Activated T-cell treated with anti-CD3 and anti-CD28 coated beads, Interleukin-2, amount 50 U/mL, for 72 hours (primary cell): ENCODE measurements at places on chromosomes 4 and X.
A peak's percentile ranks its signal among the peaks of the same experiment; 100 is the strongest.

- DNase-seq = no peak
These were observed 1153.0 kb upstream of the INTU start for GRCh38 chr4:126479709-126480108.

- DNase-seq = no peak
These were observed 563.4 kb upstream of the TENM3 start for GRCh38 chr4:181679754-181680153.

DNA sequence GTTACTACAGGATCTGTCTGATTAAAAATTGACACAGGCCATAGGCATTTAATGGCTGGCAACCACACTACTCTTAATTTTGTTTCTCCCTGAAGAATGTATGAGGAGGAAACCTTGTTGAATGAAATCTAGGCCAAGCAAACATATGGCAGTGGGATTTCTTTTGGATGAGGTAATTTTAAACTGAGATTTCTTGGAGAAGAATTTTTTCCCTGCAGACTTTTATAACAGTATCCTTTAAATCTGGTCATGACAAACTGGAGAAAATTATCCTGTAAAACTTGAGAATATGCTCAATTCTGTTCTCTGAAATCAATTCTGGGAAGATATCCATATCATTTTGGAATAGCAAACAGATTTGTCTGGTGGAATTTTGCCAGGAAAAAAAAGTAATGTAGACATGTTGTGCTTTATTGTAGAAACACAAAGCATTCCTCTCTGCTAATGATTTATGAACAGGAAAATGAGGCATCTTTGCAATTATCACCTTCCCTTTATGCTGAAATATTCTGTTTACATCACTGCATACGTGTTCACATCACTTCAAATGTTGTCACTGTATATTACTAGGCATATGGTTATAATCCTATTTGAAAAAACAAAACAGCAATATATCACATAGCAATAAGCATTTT lies 108.3 kb upstream of the ARSJ start:
- no peak for DNase-seq

- no peak for DNase-seq
These were observed 79.8 kb upstream of the TLL1 start for GRCh38 chr4:165793236-165793635.

DNA sequence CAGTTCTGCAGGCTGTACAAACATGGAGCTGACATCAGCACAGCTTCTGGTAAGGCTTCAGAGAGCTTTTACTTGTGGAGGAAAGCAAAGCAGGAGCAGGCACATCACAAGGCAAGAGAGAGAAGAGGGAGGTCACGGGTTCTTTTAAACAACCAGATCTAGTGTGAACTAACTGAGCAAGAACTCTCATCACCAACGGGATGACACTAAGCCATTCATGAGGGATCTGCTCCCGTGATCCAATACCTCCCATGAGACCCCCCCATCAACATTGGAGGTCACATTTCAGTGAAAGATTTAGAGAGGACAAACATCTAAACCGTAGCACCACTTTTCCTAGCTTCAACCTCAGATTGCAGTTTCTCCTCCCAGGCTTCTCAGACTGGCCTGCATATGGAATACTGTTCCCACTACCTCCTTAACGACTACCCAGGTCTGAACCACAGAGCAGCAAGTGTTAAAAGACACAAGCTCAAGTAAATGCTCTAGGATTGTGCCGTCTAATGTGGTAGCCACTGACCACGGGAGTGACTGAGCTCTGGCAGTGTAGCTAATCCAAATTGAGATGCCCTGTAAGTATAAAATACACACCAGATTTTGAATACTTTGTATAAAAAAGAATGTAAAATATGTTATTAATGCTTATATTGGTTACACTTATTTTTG lies 192.7 kb downstream of the PTTG2 start:
- DNase-seq = no peak

- no peak for DNase-seq
These were observed 217.3 kb downstream of the CHRDL1 start for GRCh38 chrX:110578270-110578669.

GRCh38 chr4:41189666-41190065 lies 24.7 kb downstream of the APBB2 start:
- no peak for DNase-seq

DNA sequence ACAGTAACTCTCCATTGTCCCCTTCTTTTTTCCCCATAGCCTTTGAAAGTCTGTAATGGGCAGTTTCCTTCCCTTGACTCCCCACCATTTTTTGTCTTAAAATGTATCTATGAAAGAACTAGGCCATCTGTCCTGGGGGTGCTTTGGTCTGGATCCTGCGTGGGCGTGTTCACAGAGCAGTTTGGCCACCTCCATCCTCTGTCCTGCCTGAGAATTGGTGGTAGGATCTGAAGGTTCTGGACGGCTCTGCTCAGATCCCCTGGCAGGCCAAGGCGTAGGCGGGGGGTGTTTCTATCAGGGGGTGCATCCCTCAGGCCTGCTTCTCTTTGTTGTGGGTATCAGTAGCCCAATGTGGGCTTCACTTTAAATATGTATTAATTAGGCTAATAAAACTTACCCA lies 107.1 kb downstream of the FAM193A start:
- no peak for DNase-seq

DNA sequence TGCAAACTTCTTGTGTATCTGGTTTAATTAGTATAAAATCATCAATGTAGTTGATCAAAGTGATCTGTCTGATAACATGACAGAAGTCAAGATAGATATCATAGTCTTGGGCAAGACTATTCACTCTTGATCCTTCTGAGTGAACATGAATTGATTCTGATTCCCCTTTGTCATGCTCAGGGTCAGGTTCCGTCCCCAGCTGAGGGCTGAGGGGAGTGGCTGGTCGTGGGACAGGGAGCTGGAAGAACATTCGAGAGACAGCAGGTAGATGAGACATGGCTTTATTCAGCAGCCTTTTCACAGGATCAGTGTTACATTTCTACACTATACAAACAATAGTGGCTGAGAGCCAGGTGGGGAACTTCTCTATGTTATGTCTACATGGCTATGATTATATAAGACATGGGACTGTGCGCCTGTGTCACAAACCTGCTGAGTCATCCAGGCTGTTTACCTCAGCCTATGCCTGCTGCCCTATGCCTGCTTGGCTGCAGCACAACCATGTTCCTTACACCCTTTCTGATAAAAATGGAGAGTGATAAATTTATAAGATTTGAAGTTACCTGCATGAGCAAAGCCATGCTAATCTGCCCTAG lies 586.9 kb upstream of the NR3C2 start:
- no peak for DNase-seq

DNA sequence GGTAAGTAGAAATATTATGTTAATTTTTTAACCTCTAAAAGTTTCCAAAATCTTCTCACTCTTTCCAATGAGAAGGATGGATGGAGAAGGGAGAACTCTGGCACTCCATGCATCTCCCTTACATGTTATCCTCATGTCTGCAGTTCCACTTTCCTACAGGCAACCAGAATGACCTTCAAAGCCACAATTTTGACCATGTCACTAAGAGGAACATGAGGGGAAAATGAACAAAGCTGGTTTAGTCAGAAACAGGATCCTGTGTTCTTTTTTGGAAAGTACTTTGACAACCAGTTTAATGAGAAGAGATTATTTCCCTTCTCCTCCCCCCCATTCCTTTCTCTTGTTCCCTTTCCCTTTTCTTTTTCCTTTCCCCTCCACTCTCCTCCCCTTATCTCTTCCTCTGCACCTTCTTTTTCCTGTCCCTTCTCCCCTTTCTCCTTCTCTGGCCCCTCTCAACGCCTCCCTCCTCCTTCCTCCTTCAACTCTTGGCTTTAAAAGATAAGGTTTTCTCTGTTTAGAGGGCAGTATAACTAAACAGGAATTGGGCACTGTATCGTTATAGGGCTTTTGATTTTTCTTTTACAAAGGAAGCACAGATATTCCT lies 42.5 kb downstream of the DTHD1 start:
- no peak for DNase-seq

- DNase-seq = no peak
These were observed 14.2 kb downstream of the C4orf33 start for GRCh38 chr4:129109965-129110824.

- DNase-seq = no peak
These were observed 751.5 kb upstream of the FAM241A start for GRCh38 chr4:111393781-111394180.

- no peak for DNase-seq
These were observed 41.2 kb downstream of the RELL1 start for GRCh38 chr4:37644962-37645361.

DNA sequence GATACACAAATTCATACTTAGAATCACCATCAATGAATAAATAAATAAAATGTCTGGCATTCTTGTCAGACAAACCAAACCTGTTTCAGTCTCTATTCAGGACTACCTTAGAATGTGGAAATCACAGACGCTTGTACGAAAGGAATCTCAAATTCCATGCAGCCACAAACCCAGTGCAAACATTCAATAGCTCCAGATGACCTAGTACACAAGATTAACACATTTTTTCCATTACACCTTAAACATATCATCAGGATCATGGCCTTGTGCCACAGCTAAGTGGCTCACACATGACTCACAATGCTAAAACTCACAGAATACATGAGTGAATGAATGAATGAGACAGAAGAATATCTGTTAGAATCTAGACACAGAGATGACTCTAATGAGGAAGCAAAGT lies 134.2 kb downstream of the PWWP3B start:
- DNase-seq = no peak

DNA sequence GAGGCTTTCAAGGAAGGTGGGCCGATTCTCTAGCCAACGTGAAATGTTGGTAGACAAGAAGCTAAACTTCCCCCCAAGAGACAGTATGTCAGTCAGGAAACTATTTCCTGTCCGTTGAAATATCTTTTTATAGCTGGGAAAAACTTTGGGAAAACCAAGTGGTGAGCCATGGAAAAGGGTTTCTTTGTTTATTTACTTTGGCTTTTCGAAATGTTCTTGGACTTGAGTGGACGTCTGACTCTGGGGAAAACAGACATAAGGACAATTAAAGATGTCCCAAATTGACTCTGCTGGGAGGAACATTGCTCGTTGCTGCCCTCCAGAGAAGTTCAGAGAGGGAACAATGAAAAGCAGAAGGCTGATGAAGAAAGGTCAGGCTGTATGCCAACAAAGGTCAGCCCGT lies 295.4 kb downstream of the RAPGEF2 start:
- DNase-seq = no peak

- no peak for DNase-seq
These were observed 538.2 kb downstream of the DMD start for GRCh38 chrX:32673193-32673592.

- DNase-seq = no peak
These were observed 222.1 kb downstream of the TACR3 start for GRCh38 chr4:103497692-103498091.

DNA sequence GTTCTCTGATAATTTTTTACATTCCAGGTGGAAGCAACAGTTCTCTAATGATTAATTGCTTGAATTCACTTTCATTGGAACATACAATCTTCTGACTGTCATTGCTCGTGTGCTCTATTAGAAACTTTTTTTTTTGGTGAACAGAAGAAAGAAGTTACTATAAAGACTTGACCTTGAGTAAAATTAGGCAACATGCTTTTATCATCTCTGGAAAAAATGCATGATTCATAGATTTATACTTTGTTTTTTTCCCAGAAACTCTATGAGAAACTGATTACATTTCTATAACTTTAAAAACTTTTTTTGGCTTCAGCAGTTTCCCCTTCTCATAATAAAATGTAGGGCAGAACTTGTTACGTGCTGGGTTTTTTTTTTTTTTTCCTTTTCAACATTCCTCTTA lies 167.6 kb downstream of the ARHGAP10 start:
- no peak for DNase-seq

DNA sequence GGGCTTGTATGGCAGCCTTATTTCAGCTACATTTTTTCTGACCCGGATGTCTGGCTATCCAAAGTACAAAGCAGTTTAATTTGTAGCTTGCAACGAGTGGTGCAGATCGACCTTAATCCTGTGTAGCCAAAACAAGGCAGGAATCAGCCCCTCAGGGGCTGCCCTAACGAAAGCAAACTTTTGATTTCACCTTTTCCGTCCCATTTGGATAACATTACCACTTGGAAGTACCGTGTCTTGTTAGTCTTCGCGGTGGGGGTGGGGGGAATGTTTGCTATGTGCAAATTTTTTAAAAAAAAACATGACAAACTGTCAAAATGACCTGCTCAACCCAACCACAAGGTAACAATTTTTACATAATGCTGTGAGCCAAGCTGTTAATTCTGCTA lies 766 bp upstream of the DNAJB14 start:
- no peak for DNase-seq

- peak; percentile 2 for DNase-seq
These were observed 793 bp downstream of the TSPAN7 start for GRCh38 chrX:38561951-38562719.

GRCh38 chrX:6053141-6053540 lies 175.5 kb downstream of the NLGN4X start:
- DNase-seq = no peak

- DNase-seq = no peak
These were observed 13.6 kb downstream of the EREG start for GRCh38 chr4:74378573-74378972.

DNA sequence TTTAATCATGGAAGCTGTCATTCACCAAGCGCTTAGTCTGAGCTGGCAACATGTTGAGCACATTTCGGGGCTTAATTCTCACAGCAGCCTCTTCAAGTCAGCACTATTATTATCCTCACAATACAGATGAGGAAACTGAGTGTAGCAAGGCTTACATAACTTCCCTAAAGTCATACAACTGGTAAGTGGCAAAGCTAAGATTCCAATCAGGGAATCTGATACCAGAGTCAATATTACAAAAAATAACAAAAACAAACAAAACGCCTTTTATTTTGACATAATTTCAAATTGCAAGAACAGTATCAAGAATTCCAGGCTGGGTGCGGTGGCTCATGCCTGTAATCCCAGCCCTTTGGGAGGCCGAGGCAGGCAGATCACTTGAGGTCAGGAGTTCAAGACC lies 120.4 kb upstream of the DUSP21 start:
- DNase-seq = no peak

GRCh38 chr4:182019148-182019652 lies 224.0 kb upstream of the TENM3 start:
- peak; percentile 1 for DNase-seq

DNA sequence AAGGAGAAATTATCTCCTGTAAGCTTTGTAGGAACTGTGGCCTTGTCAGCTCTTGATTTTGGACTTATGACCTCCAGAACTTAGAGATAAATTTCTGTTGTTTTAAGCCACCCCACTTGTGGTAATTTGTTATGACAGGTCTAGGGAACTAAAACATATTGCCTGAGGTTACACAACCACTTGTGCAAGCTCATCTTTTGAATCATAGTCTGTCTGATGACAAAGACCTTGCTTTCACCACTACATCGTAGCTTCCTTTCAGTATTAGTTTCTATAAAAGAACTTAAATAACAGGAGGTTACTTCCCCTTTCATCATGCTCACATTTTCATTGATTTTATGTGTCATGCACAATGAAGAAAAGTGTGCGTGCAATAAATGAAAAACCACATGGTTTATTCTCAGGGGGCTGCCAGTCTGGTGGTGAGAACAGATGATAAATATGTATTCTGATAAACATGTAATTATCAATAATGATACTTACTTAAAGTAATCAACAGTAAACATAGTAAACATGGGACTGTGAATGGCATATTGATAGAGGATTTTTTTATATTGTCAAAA lies 690.0 kb upstream of the HS3ST1 start:
- DNase-seq = no peak
